ENCODE measurements at places on chromosomes 7 and 10. TPM values are rescaled to one million over a fixed set of nuclear protein-coding genes. Genes with fewer than 3 reads are reported as not detected.

Gene LFNG
- 101 TPM for total RNA-seq

DNA sequence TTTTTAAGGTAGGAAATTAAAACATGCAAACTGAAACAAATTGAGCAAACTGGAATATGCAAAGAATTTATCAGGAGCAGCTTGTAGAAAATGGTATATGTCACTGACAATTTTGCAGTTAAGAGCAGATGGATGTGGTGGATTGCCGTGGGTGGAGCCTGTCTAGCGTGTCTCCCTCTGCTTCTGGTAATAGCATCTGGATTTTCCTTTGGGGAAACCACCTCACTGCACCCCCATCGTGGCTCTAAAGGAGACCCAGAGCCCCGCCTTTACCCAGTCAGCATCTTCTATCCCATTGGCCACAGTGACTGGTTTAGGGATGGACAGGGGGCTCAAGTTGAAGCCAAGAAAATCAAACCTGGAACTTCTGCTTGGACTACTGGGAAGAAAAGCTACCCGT is 142.9 kb downstream of the SVIL start:
- DNase-seq = no peak

DNA sequence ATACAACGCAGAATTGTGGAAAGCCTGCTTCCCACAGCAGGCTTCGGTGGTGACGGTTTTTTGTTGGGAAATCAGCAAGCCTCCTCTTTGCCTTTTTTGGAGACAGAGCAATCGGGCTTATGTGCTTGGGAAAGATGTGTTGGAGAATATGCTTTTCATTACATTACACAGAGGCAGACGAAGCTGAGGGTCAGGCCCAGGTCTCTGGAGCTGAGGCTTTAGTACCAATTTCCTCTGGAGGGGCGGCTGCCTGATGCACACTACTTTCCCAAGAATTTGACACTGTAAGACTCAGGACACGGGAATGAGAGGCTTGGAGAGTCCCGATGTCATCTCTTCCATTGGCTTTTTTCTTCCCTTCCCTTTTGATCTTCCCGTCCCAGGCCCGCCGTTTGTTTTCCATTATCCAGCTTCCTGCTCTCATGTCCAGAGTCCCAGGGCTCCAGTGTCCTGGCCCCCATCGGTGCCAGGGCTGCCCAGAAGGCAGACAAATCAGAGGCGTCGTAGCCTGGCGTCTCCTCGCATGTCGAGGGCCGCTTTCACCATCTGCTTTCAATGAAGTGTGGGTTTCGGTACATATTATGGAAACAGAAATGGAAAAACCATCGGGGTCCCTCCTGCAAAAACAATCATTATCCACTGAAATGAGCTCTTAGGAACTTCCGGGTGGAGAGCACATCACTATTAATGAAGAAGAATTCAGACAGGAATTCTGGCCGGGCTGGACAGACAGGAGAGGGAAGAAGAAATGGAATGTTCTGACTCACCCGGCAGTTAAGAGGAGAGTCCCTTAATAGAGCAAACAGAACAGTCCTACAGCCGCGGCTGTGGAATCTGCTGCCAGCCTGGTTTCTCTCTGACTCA is 123.0 kb upstream of the JCAD start:
- DNase-seq = no peak

Gene SLC26A5
- not detected for total RNA-seq

GRCh38 chr7:127447326-127447945 is 54.9 kb upstream of the ZNF800 start:
- DNase-seq = peak; percentile 75

DNA sequence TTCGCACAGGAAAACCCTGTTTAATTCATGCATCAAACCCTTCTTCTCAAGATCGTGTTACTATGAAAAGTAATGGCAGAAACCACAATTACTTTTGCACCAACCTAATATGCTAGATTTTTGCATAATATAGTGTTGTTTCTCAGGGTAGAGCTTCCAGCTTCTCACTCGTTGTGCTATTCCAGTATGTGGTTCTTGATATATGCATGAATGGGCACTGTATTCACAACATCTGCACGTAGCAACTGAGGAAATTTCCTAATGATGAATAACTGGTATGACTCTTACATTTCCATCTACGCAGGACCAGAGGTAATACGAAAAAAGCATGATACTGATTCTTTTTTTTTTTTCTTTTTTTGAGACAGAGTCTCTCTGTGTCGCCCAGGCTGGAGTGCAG is 326.6 kb upstream of the GALNT17 start:
- DNase-seq = no peak

Gene ENTPD1
- 395 TPM for total RNA-seq

GRCh38 chr10:70784471-70784870 is 706 bp downstream of the TBATA start:
- DNase-seq = no peak

Gene AFAP1L2
- total RNA-seq = 4.0 TPM

Gene CTAGE6
- 2.8 TPM for total RNA-seq

Gene MYO3A
- total RNA-seq = not detected

Gene FAM25C
- total RNA-seq = not detected

GRCh38 chr7:48691788-48692187 is 232.6 kb upstream of the CDC14C start:
- no peak for DNase-seq

Measured in activated CD8-positive, alpha-beta memory T cell treated with anti-CD3 and anti-CD28 coated beads, Interleukin-2, amount 10 ng/mL, durations not matched to agents 7 days and 5 days (primary cell).